Activated CD4-positive, CD25-positive, alpha-beta regulatory T cell treated with anti-CD3 and anti-CD28 coated beads, Interleukin-2, amount 50 U/mL, for 24 hours (primary cell): ENCODE measurements at places on chromosomes 3 and 15.

DNA sequence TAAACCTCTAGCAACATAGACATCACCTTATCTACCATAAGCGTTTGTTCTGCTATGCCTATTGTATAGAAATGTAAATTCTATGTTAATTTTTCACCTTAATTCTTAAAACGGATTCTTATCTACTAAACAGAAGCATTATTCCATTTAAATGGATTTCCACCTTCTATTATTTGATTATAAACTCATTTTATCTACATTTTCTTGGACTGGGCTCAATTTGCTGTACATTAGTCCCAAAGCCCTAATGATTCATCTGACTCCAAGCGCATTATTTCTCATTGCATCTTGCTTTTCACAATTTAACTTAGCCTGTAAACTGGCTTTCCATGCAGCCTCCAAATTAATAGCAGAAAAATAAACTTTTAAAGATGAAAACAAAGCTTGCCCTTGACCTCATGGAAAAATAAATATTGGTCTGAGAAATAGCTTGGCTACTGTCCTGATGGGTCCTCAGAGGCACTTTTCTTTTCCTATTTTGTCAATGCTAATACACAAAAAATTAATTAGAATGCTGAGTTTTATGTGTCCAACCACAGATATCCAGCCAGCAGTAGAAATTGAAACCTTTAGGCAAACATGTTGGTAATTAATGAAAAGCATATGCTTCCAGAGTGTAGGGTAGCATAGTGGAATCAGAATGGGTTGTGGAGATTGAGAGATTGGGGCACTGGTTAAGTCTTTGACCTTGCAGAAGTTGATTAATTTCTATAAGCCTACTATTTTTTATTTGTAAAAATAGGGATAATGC lies 81.4 kb upstream of the CFAP20DC start:
- no peak for ATAC-seq

GRCh38 chr3:49465270-49466034 lies 4.6 kb upstream of the DAG1 start:
- ATAC-seq = no peak

DNA sequence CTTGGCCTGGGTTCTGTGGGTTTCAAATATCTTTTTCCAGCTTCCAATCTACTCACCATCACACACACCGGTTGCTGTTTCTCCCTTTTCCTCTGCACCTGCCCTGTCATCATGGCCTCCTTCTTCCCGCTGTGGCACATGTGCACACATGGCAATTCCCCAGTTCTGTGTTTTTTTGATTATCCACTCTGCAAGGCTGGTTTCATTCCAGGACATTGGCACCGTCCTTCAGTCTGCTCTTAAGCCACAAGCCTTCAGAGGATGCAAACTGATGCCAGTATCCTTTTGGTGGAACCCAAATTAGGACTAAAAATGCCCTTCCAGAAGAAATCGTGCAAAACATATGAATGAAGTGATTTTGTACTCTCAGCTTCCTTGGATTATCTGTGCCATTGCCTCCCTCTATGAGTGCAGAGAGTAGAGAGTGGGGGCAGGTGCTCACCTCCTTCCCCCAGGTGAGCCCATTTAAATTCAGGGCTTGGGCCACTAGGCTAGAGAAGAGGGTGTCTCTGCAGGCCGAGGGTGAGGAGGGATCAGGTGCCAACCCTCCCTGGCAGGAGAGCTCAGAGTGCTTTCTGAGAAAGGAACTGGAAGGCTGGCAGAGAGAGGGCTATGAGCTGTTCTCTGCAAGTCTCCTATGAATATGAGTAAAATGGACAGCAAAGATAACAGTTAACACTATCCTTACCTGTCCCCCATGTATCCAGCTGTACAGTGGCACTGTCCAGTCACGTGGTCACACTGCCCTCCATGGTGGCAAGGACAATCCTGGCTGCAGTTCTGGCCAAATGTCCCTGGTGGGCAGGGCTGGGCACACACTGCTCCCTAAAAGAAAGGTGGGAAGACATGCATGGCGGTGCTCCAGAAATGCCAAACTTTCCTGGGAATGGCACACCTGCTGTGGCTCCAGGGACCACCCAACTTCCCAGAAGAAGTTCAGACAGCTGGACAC lies 100.8 kb downstream of the RAB11A start:
- ATAC-seq = no peak

DNA sequence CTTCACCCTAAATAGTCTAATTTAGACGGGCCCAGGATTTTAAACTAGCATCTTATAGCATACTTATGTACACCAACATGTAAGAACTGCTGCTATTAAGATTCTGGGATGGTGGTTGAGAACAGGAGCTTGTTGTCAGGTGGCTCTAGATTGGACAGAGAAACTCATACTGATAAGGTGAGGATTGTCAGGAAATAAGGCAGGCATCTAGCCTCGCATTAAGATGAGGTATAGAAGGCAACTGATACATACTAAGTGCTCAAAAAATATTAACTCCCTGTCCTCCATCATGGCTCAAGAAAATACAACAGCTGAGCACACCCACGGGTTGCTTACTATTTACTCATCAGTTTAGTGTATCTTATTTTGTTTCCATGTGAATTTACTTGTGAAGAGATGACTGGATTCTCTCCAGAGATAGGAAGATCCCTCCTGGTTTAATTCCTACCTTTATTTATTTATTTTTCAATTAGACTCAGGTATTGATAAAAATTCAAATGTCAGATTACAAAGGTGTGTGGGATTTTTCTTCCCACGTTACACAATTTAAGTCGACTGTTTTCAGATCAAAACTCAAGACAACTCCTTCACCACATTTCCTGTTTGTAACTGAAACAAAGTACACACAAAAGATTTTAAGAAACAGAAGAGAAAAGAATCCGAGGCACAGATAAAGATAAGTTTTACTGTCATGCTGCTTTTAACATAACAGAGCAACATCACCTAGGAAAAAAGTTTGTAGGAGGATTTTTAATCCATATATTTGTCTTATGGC lies at the start of gene TRAT1:
TRAT1 (plus strand) TSS at position 664 of the 775 bp plus-strand sequence. CDS start 142 bp downstream, outside the sequence.
- no peak for ATAC-seq

DNA sequence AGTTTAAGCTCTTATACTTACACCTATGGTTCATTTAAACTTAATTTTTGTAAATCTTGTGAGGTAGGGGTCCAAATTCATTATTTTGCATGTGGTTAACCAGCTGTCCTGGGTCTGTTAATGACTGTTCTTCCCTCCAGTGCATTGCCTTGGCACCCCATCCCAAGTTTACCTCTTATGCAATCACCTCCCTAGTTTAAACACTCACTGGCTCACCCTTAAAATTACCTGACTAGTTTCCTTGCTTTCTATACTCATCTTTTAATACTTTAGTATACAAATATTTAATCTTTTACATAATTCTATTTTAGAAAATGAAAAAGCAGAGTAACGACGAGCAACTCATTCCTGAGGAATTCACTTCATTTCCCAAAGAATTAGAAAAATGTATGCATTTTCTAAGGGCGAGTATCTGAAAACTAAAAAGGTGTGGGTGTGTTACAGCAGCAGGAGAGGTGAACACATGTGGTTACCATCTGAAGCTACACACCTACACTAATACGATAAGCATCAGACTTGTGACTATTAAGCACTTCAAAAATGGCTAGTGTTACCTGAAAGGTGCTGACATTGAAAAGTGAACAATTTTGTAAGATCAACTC lies 33.7 kb downstream of the TJP1 start:
- no peak for ATAC-seq

- no peak for ATAC-seq
Observed at GRCh38 chr3:126340081-126340511, 17.1 kb downstream of the KLF15 start.

DNA sequence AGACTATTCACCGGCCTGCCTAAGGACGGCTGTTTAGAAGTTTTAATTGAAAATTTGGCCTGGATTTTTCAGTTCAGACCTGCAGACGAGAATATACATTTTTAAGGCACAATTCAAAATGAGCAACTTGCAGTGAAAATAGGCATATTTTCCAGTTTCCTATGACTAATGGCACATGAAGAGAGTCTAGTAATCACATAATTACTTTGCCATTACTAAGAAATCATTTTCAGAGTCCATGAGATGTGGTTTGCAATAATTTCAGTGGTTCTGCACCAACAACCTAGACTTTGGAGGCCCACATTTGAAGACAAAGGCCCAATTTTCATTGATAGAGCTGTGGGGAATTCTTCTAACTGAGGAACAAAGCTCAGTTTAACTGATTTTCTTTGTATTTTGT lies 205.3 kb downstream of the SOX2 start:
- ATAC-seq = no peak

DNA sequence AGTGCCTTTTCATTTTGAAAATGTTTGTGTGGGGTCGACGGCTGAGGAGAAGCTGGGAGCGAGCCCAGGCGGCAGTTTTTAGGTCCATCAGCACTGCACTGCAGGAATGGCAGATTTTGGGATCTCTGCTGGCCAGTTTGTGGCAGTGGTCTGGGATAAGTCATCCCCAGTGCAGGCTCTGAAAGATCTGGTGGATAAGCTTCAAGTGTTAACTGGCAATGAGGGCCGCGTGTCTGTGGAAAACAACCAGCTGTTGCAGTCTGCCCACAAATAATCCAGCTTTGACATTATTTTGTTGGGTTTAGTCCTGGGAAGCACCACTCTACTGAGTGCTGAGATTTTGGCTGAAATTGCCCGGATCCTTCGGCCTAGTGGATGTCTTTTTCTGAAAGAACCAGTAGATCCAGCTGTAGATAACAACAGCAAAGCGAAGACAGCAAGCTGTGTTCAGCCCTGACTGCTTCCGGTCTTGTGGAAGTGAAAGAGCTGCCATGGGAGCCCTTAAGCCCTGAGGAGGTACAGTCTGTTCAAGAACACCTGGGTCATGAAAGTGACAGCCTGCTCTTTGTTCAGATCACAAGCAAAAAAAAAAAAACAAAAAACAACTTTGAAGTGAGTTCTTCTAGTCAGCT lies 13.1 kb upstream of the ANP32A start:
- no peak for ATAC-seq

DNA sequence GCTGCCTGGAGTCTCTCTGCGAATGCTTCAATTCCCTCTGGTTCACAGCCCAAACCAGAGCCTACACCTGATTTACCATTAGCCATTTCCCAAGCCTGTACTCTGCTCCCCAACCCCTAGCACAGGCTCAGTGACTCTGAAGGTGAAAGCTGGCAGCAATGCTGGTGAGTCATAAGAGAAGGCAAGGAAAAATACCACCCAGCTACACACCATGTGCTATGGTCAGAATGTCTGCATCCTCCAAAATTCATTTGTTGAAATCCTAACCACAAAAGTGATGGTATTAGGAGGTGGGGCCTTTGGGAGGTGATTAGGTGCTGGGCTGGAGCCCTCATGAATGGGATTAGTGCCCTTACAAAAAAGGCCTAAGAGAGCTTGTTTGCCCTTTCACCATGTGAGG lies 117.1 kb upstream of the TJP1 start:
- no peak for ATAC-seq

- no peak for ATAC-seq
Observed at GRCh38 chr3:137770835-137771399, 6.8 kb downstream of the SOX14 start.

DNA sequence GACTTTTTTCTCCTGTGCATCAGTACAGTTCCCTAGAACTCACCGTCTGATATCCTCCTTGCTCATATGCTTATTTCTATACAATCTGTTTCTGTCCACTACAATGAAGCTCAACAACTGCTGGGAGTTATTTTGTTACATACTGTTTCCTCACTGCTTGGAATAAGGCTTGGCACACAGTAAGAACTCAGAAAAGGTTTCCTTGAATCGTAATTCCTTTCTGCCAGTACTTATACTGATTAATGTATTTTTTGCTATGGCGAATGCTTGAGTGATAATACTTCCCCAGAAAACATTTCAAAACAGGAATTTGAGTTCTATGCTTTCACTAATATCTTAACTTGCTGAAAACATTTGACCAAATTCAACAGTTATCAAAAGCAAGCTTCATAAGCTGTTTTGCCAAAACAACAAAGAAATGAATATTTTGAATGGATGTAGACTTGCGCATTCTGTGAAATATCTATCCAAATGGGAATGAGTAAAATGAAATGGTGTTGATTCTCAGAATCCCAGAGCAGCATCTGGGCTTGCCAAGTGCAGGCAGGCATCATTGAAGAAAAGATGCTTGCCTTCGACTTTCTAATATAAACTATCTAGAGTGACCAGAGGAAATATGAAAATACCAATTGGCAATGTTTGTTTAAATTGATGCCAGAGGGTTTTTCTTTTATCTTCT lies 286.3 kb downstream of the RAP2B start:
- ATAC-seq = no peak

DNA sequence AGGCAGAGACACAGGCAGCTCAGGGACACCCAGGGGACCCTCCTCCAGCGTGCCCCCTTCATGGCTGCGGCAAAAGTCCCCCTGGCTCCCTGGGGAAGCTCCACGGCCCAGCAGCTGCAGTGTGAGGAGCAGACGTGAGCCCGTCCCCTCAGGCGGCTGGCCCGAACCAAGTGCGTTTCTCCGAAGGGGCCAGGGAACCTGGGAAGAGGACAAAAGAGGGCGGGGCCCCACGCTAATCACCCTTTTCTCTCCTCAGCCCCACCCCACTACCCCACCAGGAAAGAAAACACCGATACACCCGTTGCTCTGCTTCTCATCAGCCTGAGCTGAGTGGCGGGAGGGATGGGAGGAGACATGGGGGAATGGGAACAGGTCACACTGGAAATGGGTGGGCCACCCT lies at the start of gene MUC4:
MUC4 (minus strand) TSS at position 174 of the 400 bp plus-strand sequence; CDS start at position 62, 112 bp downstream.
- ATAC-seq = no peak

DNA sequence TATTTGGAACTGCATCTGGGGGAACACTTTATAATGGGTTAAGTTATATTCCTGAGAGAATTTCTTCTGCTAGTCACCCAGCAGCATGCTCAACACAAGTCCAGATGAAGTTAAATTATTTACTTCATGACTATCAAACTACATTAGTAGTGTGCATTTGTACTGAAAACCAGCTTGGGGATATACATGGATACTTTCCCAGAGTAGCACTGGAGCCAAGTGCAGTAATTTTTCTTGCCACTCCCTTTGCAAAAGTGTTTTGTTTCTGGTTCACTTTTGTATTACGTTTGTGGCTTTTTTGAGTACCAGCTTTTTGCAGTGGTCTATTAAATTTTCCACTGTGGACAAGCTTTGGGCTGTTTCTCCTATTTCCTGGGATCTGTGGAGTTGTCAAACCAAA lies 243.0 kb downstream of the AGBL1 start:
- no peak for ATAC-seq

- ATAC-seq = no peak
Observed at GRCh38 chr3:42988566-42988965, 9.5 kb downstream of the GASK1A start.

DNA sequence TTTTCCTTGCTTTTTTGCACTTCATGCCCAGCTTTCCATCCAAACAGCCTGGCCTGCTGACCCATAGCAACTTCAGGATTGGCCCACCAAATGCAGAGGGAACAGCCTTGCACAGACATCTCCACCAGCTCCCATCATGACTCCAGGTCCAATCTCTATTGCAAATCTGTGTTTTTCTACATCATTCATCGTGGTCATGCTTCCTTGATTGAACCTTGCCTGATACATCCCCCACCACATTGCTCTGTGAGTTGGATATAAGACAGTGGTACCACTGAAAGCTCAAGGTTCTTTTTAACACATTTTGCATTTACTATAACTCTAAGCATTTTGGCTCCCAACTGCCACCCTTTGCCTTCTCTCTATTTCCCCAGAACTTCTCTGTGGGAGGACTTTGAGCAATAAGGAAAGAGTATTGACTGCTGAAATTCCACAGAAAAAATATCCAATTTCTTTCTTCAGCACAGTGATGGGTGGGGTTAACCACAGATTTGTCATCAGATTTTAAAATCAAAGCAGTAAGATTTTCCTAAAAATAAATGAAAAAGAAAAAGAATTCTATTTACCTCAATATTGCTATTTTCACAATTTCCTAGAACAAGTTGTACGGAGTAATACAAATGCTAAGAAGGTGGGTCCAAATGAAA lies 114.6 kb upstream of the GALNT15 start:
- no peak for ATAC-seq
